Right kidney (tissue), 9 donors: ENCODE measurements at places on chromosomes 11 and 22.

DNA sequence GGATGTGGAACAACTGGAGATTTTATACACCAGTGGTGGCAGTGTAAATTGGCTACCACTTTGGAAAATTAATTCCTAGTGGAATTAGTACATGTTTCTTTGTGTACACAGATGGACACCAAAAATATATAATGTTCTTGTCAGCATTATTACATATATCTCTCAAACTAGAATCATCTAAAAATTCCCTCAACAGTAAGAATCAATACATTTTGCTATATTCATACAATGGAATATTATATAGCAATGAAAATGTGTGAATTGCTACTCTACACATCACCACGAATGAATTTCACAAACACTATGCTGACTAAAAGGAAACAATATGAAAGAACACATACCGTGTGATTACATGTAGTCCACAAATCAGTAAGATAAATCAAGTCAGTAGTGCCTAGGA is 33.9 kb downstream of the CCDC90B start:
- DNase-seq: no peak

DNA sequence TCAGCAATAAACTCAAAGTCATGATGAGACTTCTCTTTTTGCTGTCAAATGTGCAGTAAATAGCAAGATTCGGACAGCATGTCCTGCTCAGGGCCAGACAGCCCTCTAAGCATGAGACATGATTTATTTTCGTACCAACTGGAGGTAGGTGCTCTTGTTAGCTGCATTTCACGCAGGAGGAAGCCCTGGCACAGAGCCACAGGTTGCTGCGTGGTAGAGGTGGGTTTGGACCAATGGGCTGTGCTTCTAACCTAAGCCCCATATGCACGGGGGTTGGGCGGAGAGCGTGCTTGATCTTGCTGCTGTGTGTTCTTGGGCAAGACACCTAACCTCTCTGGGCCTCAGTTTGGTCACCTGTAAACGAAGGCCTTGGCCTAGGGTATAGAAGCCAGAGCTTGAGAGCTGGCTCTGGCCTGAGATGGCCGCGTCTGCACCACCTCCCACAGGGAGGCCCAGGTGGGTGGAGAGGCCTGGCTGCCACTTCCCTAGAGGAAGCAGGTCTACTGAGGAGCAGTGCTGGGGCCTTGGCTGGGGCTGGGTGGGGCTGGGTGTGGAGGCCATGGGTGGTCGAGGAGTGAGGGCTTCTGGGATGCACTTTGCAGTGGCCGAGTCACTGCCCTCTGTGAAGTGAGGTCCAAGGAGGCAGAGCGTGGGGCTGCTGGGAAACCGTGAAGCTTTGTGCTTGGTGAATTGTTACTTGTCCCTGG is 38.5 kb upstream of the GRAMD4 start:
- no peak for DNase-seq

DNA sequence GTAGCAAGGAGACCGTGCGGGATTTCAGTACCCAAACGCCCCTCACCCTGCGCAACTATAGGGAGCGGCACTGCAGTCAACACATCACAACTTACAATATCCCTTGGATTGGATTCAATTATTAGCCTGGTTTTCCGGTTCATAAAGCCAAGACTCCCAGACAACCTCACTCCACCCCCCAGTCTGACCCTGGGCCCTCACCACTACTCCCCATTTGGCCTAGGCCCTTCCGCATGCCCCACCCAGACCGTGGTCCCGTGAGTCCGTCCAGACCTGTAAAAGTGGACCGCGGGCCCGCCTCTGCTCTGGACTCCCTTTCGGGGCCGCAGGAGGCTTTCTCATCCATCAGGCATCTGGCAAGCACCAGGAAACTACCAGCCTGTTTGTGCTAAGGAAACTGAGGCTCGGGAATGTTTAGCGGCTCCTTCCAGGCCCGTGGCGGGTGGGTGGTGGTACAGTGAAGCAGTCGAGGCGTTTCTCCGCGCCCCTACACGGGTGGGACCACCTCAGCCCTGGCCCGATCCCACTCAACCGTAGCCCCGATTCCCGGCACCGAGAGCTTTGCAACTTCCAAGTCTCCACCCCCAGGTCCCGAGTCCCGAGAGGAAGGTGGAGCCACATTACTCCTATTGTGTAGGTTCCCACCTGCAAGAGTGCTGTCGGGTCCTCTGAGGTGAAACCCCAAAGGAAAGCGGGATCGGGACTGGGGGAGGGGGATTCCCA is 679 bp upstream of the DPP3 start:
- no peak for DNase-seq

- DNase-seq: no peak
Observed at GRCh38 chr11:122137078-122137793, 21.2 kb upstream of the BLID start.

DNA sequence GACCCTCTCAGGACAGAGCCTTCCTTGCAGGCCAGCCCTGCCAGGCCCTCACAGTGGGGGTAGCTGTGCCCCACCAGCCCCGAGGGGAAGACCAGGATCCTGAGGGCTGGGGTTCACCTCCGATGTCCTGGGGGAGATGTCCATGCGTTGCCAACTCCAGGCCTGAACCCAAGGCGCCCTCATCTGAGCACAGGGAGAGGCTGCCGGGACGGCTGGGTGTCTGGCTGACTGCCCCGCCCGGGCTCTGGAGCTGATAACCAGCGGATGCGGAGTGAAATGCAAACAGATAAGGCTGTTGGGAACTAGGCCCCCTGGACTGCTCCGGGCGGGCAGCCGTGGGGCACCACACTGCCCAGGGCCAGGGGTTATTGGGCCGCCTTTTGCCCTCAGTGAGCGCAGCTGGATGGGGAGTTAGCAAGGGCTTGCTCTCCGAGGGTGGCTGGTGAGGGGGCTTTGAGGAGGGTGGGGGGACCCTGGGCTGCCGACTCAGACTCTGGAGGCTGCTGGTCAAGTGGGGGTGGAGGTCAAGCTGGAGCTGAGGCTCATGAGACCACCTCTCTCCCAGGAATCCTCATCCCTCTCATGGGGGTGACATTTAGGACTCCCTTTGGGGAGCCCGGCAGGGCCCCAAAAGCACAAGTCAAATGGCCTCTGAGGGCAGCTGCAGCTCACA is 5.6 kb upstream of the MUC6 start:
- no peak for DNase-seq

GRCh38 chr11:11667056-11667455 is 45.3 kb upstream of the GALNT18 start:
- no peak for DNase-seq
